PC-3 (cell line): ENCODE measurements at places on chromosomes 1 and 21. TPM values are rescaled to one million over a fixed set of nuclear protein-coding genes. Genes with fewer than 3 reads are reported as not detected.

XCL1 gene
- not detected in 2 replicates for total RNA-seq

- DNase-seq = no peak
Observed at GRCh38 chr21:42124826-42125570, 53.9 kb downstream of the UMODL1 start.

OR6K3 gene
- total RNA-seq = not detected in 2 replicates

GRCh38 chr1:171220081-171220420 lies 28.2 kb upstream of the FMO1 start:
- DNase-seq = peak; percentile 34

DNA sequence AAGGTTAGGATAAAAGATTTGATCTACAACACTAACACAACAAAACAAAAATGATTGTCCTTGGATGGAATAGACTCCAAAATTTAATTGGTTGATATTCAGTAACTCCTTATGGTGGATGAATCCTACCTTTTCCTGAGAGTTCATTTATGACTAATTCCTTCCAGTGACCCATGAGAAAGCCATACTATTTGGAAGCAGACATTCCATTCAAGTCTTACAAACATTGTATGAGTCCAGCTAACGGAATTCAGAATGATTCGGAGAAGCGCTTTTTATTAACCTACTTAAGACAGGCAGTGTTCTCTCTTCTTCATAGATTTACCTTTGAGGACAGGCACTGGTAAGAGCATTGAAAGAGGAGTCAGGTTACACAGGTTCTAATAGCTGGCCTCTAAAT lies 155.6 kb upstream of the ZNF648 start:
- DNase-seq = peak; percentile 86

- no peak for DNase-seq
Observed at GRCh38 chr1:185776522-185776921, 42.3 kb downstream of the HMCN1 start.

NR0B2 gene
- not detected in 2 replicates for total RNA-seq

DNA sequence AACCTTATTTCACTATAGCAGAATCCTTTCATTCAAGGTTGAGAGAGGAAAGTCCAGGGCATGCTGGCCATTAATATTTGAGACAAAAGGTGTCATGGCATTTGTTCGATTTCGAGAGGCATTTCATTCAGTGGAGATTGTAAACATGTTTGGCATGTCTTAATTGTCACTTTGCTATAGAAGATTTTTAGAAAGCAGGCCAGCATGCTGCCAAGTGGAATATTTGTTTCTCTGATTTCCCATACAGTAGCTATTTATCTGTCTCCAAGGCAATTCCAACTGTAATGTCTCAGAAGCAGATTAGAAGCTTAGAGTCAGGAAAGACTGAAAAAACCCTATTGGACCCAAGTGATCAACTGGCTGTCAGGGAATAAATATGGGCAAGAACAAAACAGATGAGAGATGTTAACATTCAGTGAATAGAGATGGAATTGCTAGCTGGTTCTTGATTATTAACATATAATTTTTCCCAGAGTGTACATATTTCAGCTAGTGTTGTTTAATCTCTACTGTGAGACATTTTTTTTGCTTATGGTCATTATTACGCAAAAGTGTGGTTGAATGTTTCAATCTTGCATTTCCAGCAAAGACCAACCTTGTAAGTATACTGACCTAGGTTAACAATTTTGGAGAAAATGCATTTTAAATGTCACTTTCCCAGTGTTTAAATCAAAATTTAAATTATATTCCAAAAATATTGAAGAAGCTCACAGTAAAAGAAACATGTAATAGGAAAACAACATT lies 174.6 kb downstream of the KCNK2 start:
- DNase-seq = no peak
